ENCODE measurements at places on chromosomes 12 and 14.

DNA sequence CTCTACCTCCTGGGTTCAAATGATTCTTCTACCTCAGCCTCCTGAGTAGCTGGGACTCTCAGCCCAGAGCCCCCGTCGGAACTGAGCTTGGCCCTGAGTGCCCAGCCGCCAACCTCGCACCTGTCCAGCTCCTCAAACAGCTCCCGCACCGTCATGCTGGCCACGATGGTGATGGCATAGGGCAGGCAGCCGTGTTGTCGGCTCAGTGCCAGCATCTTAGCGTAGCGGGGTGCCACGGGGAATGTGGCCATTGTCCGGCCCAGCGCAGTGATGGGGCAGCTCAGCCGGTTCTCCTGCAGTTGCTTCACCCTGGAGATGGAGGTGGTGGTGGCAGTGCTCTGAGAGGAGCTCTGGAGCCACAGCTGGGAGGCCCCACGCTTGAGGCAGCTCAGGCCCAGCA, 32.4 kb downstream of the DHX37 start:
- DNase-seq: no peak

- DNase-seq: peak; percentile 37
Measured at GRCh38 chr14:22303589-22304195, 285.3 kb downstream of the DAD1 start.

- DNase-seq: no peak
Measured at GRCh38 chr12:96171905-96172304, 22.3 kb upstream of the ELK3 start.

DNA sequence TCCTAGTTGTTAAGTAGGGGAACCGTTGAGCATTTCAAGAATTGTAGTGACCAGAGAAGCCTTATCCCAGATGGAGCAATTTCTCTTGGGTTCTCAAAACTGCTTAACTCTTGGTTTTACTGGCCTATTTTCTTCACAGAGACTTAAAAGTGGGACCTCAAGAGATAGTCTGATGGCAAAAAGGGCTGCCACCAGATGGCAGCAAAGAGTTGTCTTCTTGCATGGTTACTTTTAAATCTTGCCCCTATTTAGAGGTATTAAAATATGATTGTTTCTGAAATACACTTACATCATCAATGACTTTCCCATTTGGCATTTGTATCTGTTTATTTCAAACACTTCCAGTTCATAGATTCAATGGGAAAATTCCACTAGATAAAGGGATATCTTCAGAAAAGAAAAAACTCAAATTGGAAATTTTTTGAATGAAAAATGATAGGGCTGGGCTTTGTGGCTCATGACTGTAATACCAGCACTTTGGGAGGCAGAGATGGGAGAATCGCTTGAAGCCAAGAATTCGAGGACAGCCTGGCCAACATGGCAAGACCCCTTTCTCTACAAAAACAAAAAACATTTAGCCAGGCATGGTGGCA, 69.9 kb upstream of the CNTN1 start:
- DNase-seq: peak; percentile 79

GRCh38 chr14:33063521-33063920, 124.8 kb downstream of the NPAS3 start:
- no peak for DNase-seq

DNA sequence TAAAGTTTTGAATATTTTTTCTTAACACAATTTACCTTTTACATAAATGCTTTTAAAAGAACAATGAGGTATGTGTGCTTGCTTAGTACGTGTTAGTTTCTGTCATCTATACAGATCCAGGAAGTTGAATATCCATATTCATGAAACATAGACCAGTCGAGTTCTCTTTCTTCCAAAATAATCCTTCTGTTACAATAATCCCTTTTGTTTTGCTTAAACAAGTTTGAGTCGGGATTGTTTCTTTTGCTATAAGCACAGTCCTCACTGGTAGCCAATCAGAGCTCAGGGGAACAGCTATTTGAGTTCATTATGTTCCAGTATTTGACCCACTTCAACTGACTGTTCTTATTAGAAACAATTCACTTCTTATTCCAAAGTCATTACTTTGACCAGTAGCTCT, 214.7 kb upstream of the FLRT2 start:
- DNase-seq: no peak

GRCh38 chr12:13082861-13083260, 20.6 kb downstream of the GSG1 start:
- no peak for DNase-seq

DNA sequence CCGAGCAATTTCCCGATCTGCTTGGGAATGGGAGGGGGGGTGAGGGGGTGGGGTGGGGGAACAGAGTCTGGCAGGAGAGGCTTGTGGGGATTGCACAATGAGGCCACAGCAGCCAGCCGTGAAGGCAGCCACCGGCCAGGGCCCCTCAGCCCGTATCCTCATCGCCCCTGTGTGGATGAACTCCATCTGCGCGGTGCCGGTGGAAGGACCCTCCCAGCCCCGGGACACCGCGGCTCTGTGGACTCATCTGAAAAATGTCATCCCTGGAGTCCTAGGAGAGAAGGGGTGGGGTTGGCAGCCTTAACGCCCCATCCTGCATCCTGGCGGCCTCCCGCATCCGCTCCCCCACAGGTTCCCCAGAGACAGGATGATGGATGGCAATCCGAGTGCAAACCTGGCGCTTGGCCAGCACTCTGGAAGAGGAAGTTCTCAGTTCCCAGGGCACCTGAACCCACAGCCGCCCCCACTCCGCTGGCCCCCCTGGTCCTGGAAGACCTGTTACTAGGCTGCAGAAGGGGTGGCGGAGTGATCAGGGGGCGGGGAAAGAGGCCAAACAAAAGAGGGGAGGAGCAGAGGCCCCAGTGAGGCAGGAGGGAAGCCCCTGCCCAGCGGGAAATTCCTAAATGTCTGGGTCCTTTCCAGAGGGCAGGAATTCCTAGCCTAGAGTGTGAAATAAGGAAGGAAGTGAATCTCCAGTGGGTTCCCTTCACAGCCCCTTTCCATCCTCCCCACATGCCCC, 1.2 kb upstream of the TNFAIP2 start:
- DNase-seq: peak; percentile 26

GRCh38 chr12:52587563-52587962, 13.7 kb downstream of the KRT72 start:
- DNase-seq: no peak
